ENCODE measurements at places on chromosomes 1 and 21.

DNA sequence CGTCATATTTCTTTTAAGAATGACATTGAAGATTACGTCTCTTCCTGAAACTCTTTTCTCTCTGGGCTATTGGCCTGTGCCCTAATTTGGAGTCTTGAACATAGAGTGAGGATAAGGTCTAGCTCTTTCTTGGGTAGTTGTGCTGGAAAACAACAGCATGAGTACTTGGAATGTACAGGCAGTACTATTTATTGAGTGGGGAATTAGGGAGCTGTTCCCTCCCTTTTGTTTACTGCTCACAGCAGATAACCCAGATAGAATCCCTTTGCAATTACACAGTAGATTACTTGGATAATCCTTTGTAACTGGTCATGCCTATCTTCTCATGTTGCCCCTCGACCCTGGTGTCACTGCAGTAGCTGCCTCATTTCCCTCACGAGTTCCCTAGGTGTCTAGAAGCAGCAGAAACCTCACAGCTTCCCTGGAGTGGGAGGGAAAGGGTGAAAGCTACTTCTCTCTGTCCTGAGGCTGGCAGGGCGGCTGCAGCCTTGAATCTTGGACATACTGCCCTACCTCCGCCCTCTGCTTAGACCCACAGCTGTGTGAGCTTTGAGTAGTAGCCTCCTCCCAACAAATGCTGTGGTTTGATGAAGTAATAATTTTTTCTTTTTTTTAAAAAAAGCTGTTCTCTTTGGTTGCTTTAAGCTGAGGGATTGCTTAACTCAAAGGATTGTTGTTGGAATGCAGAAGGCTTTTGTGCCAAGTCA lies 70.6 kb downstream of the FGGY start:
- peak; percentile 82 for DNase-seq

- no peak for DNase-seq
Measured at GRCh38 chr1:200180821-200181220, 153.3 kb downstream of the NR5A2 start.

DNA sequence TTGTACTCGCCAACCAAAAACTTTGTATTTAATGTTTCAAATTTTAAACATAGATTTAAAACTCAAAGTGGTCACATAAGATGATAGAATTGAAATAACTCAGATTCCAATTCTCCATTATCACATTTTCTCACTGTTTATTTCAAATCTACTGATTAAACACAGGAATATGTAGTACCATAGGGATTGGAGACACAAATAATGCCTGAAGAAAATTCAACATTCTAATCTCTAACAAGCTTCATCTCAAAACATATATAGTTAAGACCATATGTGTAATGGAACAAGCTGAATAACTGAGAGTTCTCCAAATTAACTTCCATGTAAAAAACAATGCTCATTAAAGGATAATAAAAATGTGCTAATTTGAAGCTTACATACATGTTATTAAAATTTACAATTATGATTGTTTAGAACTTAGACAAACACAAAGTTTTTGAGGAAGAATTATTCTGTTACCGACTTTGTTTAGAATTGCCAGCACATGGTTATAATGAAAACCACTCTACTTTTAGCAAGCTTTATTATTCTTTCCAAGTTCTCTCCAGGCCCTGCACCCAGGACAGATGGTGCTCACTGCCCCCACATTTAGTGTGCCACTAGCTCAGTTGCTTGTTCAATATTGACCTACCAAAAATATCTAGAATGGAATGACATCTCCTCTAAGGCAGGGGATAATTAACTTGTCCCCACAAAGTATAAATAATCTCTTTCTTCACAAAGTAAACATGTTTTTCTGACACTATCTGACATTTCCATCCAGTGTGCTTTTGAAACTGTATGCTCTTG lies 467.2 kb downstream of the TTLL7 start:
- no peak for DNase-seq

DNA sequence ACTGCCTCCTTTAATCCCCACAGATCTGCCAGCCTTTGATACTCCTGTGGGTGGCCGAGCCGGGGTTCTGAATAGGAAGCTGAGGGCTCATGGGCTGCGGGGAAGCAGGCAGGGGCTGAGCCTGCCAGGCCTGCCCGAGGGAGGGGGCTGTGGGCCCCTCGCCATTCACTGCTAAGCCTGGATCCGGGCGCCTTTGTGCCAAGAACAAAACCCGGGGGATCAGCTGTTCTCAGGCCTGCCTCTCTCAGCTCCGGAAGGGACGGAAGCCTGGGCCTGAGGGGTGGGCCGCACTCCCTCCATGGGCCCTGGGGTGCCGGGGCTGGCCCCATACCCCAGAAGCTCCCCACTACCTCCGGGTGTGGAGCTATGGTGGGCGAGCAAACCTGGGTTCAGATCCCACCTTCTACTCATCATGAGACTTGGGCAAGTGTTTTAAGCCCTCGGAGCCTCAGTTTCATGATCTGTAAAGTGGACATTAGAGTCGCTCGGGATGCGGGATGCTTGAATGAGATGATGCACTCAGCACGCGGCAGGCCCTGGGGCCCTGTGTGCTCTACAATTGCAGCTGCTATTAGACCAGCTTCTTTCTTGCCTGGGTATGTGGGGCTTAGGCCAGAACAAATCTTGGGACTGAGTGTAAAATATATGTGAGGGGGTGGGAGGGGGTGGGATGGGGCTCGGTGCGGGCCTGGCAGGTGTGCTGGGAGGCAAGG lies 19.2 kb upstream of the EPHA2 start:
- DNase-seq = no peak

DNA sequence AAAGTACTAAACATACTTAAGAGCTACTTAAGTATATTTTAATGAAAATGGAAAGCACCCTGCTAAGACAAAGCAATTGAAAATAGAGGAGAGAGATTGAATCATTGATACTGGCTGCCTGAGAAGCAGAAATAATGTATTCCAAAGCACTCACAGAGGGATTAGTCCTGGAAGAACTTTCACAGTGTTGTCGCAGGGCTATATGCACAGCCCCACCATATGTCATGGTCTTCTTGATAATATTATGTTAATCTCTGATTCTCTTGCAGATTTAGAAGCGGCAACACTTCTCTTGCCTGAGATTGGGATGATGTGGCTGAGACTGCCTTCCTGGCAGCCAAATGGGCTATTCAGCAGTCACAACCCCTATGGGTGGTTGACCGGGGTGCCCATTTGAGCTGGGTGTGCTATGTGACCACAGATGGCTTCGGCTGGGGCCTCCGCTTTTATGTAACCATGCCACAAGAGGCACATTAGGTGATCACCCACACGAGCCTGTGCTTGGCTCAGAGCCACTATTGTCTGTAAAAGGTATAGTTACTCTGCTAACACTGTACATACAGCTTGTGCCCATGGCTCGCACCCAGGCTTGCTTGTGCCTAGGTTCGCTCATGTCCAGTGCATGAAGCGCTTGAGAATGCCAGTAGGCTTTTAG lies 152.2 kb upstream of the SGIP1 start:
- no peak for DNase-seq

GRCh38 chr1:22916471-22916820 lies 56.2 kb downstream of the LACTBL1 start:
- no peak for DNase-seq

- DNase-seq = no peak
Measured at GRCh38 chr1:180594723-180595122, 36.0 kb downstream of the OVAAL start.

- no peak for DNase-seq
Measured at GRCh38 chr1:212188599-212189351, 96.4 kb upstream of the PPP2R5A start.

Measured in uterus (tissue), 4 donors.